ENCODE measurements at places on chromosomes 5 and 9.

DNA sequence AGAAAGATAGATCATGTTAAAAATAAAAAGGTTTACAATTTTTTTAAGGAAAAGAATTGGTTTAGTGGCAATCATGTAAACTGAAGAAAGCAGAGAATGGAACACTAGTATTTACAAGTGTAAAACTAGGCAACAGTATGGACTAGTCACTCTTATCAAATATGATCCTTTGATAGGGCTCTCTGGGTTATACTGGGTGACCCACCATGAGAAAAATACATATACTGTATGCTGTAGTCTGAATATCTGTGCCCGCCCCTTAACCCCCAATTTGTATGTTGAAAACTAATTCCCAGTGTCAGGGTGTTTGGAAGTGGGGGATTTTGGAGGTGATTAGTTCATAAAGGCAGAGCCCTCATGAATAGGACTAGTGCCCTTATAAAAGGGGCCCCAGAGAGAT lies 236.8 kb upstream of the TARS1 start:
- no peak for DNase-seq

DNA sequence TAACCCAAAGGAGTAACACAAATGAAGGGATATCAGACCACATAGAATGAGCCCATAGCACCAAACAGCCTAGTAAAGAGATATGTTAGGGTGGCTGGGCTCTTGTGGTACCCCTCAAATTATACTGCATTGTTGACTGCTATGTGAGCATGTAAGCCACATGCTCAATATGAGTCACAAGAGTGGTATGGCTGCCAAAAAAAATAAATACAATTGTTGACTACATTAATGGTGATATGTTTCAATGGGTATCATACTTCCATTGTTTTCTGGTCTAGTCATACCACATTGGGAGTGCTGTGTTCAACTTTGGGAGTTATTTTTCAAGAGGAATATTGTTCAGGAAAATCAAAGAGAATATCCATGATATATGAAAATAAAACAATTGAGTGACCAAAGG lies 162.4 kb upstream of the PIK3R1 start:
- no peak for DNase-seq

DNA sequence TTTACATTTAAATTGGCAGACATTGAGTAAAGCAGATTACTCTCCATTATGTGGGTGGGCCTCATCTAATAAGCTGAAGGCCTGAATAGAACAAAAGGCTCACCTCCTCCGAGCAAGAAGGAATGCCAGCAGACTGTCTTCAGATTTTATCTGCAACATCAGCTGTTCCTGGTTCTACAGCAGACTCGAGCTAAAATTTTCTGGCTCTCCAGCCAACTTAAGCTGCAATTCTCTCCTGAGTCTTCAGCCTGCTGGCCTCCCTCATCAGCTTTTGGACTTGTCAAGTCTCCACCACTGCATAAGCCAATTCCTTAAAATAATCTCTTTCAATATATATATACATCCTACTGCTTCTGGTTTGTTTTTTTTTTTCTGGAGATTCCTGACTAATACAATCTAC lies 12.5 kb downstream of the TRPM3 start:
- DNase-seq: no peak

DNA sequence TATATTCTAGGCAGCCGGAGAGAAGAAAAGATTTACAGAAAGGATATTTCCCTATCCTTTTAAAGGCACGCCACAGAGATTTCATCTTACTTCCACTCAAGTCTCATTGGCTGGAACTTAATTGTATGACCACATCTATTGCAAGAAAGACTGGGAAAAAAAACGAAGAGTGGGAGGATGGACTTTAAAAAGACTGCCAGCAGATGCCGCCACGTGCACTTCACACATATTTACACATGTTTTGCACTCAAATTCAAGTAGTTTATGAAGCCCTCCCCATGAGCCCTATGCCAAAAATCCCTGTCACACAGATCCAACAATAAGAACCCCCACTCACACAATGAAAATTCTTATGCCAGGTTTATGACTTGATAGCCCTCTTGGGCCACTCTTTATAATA lies 138.5 kb upstream of the TYRP1 start:
- no peak for DNase-seq

DNA sequence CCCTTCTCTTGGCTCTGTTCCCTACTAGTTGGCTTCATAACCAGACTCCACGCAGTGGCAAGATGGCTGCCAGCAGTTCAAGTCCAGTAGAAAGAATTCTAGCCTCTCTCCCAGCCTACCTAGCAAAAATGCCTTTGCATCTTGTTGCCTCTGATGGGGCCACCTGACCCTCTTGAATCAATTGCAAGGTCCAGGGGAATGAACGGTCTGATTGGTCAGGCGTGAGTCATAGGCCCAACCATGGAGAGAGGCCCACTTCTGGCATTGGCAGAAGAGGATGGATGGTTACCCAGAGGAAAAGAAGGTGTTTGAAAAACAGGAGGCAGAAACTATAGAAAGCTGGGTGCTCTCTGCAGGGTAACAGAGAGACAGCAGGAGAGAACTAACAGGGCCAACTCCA lies 622.6 kb downstream of the CCDC171 start:
- DNase-seq: no peak

DNA sequence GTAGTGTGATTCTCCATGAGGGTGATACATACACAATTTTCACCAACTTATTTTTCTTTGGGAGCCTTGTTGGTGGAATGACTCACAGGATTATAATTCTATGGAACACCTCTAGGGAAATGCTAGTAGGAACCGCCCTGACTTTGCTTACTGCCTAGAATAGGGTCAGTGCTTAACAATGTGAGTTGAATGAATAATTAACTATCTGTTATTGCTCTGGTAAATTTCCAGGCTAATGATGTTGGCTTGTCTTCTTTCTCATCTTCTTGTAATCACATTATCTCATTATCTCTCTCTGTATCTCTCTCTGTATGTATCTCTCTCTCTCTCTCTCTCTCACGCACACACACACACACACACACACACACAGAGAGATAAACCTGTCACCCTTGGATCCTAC lies 291.1 kb downstream of the TRIM32 start:
- DNase-seq: no peak

- peak; percentile 9 for DNase-seq
Measured at GRCh38 chr5:75340714-75341478, 3.9 kb downstream of the HMGCR start.

- DNase-seq: peak; percentile 27
Measured at GRCh38 chr5:147857302-147858129, 21.0 kb upstream of the SCGB3A2 start.

Data from fibroblast of skin of left quadriceps (primary cell).